ENCODE measurements at places on chromosomes 6 and 20.

GRCh38 chr6:21033575-21034026 lies 499.3 kb downstream of the CDKAL1 start:
- no peak for DNase-seq

- no peak for DNase-seq
These were observed 18.3 kb downstream of the SLC16A10 start for GRCh38 chr6:111105578-111105977.

GRCh38 chr20:10094566-10095173 lies 59.9 kb downstream of the ANKEF1 start:
- DNase-seq = no peak

- DNase-seq = no peak
These were observed 394.7 kb downstream of the THBS2 start for GRCh38 chr6:168858926-168859325.

DNA sequence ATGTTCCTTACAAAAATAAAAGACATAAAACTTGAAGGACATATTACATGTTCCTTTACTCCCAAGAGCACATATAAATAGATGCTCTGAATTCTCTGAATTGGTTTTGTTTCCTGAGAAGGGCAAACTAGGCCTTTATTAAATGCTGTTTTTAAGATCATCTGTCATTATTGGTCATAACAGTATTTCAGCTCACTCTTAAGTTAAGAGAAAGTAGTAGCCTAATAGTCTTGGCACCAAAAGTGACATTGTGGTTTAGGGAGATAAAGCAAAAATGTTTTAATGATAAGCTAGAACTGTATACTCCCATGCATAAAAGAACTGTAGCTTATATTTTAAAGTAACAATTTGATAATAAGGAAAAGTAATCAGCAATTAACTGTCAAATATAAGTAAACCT lies 361.1 kb upstream of the PTCHD4 start:
- DNase-seq = no peak

GRCh38 chr6:67629258-67629657 lies 1005.8 kb upstream of the ADGRB3 start:
- no peak for DNase-seq
